ENCODE measurements at places on chromosomes 11 and 22.

GRCh38 chr22:46958658-46959057 is 196.2 kb downstream of the TBC1D22A start:
- DNase-seq: no peak

GRCh38 chr11:20355221-20356219 is 8.0 kb upstream of the HTATIP2 start:
- no peak for DNase-seq

DNA sequence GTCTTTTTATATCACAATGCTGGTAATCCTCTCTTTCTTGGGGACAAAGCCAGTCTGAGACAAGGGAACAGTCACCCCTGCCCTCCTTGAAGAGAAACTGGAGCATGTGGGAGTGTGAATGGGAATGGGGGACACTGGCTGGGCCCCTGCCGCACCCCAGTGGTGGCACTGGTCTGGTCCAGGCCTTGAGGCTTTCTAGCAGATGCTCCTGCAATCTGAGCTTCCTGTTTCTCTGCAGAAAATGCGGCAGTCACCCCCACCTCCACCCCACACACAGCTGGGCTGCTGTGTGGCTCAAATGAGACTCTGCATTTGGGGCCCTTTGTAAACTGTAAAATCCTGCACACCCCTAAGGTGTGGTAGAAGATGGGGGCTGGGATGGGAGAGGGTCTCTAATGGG is 6.6 kb upstream of the MARK2 start:
- no peak for DNase-seq

DNA sequence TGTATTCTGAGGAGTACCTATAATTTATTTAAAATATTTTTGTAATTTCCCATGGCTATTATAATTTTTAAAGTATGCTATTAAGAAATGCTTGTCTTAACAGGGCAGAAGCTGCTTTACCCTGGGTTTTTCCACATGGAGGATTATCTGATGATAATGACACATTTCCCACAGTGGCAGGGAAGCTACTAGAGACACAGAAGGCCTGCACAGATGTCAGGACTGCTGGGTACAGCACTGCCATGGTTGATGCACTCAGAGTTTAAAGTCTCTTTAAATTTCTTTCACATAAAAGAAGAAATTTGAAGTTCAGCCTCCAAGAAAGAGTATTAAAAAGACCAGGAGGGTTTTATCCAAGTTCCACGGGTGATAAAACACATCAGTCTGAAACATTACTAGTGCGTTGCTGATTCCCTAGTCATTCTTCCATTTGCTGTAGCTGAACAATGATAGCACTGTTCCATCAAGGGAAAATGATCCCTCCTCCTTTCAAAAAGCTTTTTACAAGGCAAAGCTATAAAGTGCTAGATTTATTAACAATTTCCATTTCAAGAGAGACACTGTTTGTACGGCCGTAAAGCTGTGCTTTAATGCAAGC is 363.0 kb downstream of the CNTN5 start:
- DNase-seq: no peak

GRCh38 chr11:7890417-7891172 is 40.5 kb downstream of the OR10A6 start:
- DNase-seq: no peak

All from stimulated activated CD8-positive, alpha-beta memory T cell treated with anti-CD3 and anti-CD28 coated beads, Interleukin-4, amount 100 ng/mL, for 4 hours (primary cell).